Smooth muscle cell of trachea (primary cell): ENCODE measurements at places on chromosomes 5 and 9. TPM values are rescaled to one million over a fixed set of nuclear protein-coding genes. Genes with fewer than 3 reads are reported as not detected.

The SEMA6A gene
- total RNA-seq, result 0.44 and 0.66 TPM in 2 replicates

The VCP gene
- total RNA-seq, result 402 and 448 TPM in 2 replicates

The SEC24A gene
- 25.5 and 30.3 TPM in 2 replicates for total RNA-seq

The SPEF2 gene
- total RNA-seq, result 4.1 and 5.2 TPM in 2 replicates

The SPATA31C2 gene
- not detected in 2 replicates for total RNA-seq

The CCL21 gene
- total RNA-seq, result not detected in 2 replicates

The IL9 gene
- total RNA-seq, result not detected in 2 replicates

The CYFIP2 gene
- total RNA-seq, result 4.2 and 28.1 TPM in 2 replicates

The LMX1B gene
- total RNA-seq, result not detected in 2 replicates

The BTNL8 gene
- total RNA-seq, result not detected in 2 replicates

The SLC6A18 gene
- not detected in 2 replicates for total RNA-seq

The TEX48 gene
- total RNA-seq, result not detected in 2 replicates

The CNTNAP3B gene
- 1.2 and 7.1 TPM in 2 replicates for total RNA-seq

The ACO1 gene
- total RNA-seq, result 68.4 and 109 TPM in 2 replicates

The SLC23A1 gene
- 0.50 TPM in 1 of 2 replicates, not detected in the other for total RNA-seq

The TAF1L gene
- under 0.01 TPM in 2 replicates for total RNA-seq

The ARPC5L gene
- total RNA-seq, result 9.1 and 14.4 TPM in 2 replicates

The CARTPT gene
- not detected in 2 replicates for total RNA-seq

The BNC2 gene
- 36.1 and 52.5 TPM in 2 replicates for total RNA-seq

The PCDHGB2 gene
- 5.1 TPM in 2 replicates for total RNA-seq

The POU5F2 gene
- total RNA-seq, result 0.99 and 1.9 TPM in 2 replicates

The SHB gene
- 18.2 and 35.2 TPM in 2 replicates for total RNA-seq

The ZNF366 gene
- total RNA-seq, result under 0.01 TPM in 1 of 2 replicates, not detected in the other

The HK3 gene
- not detected in 2 replicates for total RNA-seq

The OTP gene
- not detected in 2 replicates for total RNA-seq

The BTNL9 gene
- total RNA-seq, result not detected in 2 replicates

The JAK2 gene
- total RNA-seq, result 15.4 and 17.2 TPM in 2 replicates

The OR1L4 gene
- total RNA-seq, result not detected in 2 replicates

The PCDHGB7 gene
- 15.7 and 16.4 TPM in 2 replicates for total RNA-seq

The TMEM174 gene
- total RNA-seq, result not detected in 2 replicates

The SEPTIN8 gene
- total RNA-seq, result 53.4 and 74.6 TPM in 2 replicates

The PKN3 gene
- total RNA-seq, result 1.9 and 2.3 TPM in 2 replicates

The ROR2 gene
- total RNA-seq, result 20.9 and 29.8 TPM in 2 replicates

The NSMF gene
- 20.4 and 32.7 TPM in 2 replicates for total RNA-seq

The PDZD2 gene
- total RNA-seq, result 0.50 and 1.7 TPM in 2 replicates

The KCNMB1 gene
- not detected in 2 replicates for total RNA-seq

The PCDHGA4 gene
- 8.9 and 11.1 TPM in 2 replicates for total RNA-seq

The ECSCR gene
- total RNA-seq, result 0.33 and 1.2 TPM in 2 replicates
